ENCODE measurements at places on chromosomes 6 and 20.

GRCh38 chr6:158028876-158029275 is 47.2 kb downstream of the SYNJ2 start:
- peaks cover 23% of the 10 kb centered on the region for H3K36me3 ChIP-seq
- no peak overlapping the region for H3K27ac ChIP-seq
- peaks cover 51% of the 10 kb centered on the region for H3K4me1 ChIP-seq
- no peaks in the 10 kb centered on the region for H3K27me3 ChIP-seq

DNA sequence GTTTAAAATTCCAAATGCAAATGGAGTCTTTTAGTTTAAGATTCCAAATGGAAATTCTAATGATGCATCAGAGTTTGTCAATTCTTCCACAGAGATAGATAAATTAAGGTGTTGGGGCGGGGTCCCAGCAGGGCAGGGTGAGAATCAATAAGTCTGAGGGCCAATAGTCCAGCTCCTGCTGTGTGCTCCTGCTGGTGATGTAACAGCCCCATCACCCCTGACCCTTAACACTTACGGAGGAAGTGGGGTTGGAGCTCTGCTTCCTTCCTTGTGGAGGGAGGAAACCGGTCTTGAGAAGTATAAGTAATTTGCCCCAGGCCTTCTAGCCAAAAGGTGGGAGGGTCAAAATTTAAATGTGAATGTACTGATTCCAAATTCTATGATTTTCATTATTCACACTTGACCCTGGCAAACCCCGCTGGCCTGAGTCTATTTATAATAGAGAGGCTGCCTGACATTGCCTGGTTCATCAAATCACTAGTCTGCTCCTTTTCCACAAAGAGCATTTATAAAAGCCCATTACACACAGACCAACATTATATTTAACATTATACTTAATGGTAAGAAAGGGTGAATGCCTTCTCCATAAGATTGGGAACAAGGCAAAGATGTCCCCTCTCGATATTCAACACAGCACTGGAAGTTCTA is 17.2 kb downstream of the ZBTB2 start:
- peaks cover 23% of the 10 kb centered on the region for H3K36me3 ChIP-seq
- H3K27me3 ChIP-seq: no peaks in the 10 kb centered on the region
- peak; percentile 26 for DNase-seq

- DNase-seq: no peak
- H3K27ac ChIP-seq: no peak overlapping the region
- H3K4me1 ChIP-seq: peaks cover 11% of the 10 kb centered on the region
These were observed 4.4 kb upstream of the PXDC1 start for GRCh38 chr6:3755637-3756545.

DNA sequence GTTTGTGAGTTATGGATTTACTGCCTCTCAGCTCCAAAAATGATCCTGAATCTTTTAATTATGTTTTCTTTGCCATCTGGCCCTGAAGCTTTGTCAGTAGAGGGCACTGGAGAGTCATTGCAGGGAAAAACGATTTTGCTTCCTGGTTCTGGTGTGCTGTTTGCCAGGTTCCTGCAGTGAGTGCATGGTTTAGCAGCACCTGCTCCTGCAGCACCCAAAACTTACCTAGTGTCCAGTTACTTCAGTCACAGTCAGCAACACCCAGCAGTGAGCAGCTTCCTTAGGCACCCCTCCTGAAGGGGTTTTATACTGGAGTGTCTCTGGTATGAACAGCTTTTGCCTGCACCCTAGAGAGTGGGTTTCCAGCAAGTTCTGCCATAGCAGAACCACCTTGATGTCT is 6.0 kb upstream of the TRIM26 start:
- no peak overlapping the region for H3K27ac ChIP-seq
- no peaks in the 10 kb centered on the region for H3K36me3 ChIP-seq
- H3K4me3 ChIP-seq: no peak overlapping the region
- no peaks in the 10 kb centered on the region for H3K27me3 ChIP-seq
- H3K4me1 ChIP-seq: peaks cover 8% of the 10 kb centered on the region

GRCh38 chr20:63497946-63498935 is 642 bp downstream of the EEF1A2 start:
- no peak overlapping the region for H3K27ac ChIP-seq
- no peak for DNase-seq
- peaks cover 26% of the 10 kb centered on the region for H3K27me3 ChIP-seq
- H3K4me1 ChIP-seq: peaks cover 33% of the 10 kb centered on the region

GRCh38 chr6:71072508-71072907 is 115.6 kb upstream of the B3GAT2 start:
- DNase-seq: no peak
- H3K27ac ChIP-seq: no peak overlapping the region
- no peaks in the 10 kb centered on the region for H3K36me3 ChIP-seq
- no peak overlapping the region for H3K4me3 ChIP-seq
- no peaks in the 10 kb centered on the region for H3K27me3 ChIP-seq

GRCh38 chr6:108635505-108636226 is 74.9 kb downstream of the FOXO3 start:
- H3K36me3 ChIP-seq: no peaks in the 10 kb centered on the region
- no peak overlapping the region for H3K4me3 ChIP-seq
- DNase-seq: no peak
- no peak overlapping the region for H3K27ac ChIP-seq
- H3K27me3 ChIP-seq: no peaks in the 10 kb centered on the region
- H3K4me1 ChIP-seq: peaks cover 12% of the 10 kb centered on the region

- peaks cover 17% of the 10 kb centered on the region for H3K4me1 ChIP-seq
- H3K27me3 ChIP-seq: no peaks in the 10 kb centered on the region
- DNase-seq: peak; percentile 88
- H3K4me3 ChIP-seq: peak overlapping the region; percentile 39
- H3K27ac ChIP-seq: no peak overlapping the region
These were observed 120.5 kb upstream of the PRSS16 start for GRCh38 chr6:27126815-27127537.

GRCh38 chr6:120302041-120302440 is 952.5 kb upstream of the MAN1A1 start:
- H3K4me3 ChIP-seq: no peak overlapping the region
- no peaks in the 10 kb centered on the region for H3K27me3 ChIP-seq
- no peaks in the 10 kb centered on the region for H3K4me1 ChIP-seq
- no peak overlapping the region for H3K27ac ChIP-seq
- no peaks in the 10 kb centered on the region for H3K36me3 ChIP-seq

- H3K4me1 ChIP-seq: peaks cover 4% of the 10 kb centered on the region
- no peak overlapping the region for H3K27ac ChIP-seq
- H3K36me3 ChIP-seq: no peaks in the 10 kb centered on the region
- H3K4me3 ChIP-seq: no peak overlapping the region
- peaks cover 59% of the 10 kb centered on the region for H3K27me3 ChIP-seq
These were observed 149.9 kb upstream of the AFDN start for GRCh38 chr6:167676666-167677421.

Data from CD4-positive, alpha-beta T cell (primary cell).